Stimulated activated CD4-positive, alpha-beta T cell treated with anti-CD3 and anti-CD28 coated beads, Interleukin-2, amount 100 ng/mL, for 24 hours (primary cell): ENCODE measurements at places on chromosomes 2 and 18.

DNA sequence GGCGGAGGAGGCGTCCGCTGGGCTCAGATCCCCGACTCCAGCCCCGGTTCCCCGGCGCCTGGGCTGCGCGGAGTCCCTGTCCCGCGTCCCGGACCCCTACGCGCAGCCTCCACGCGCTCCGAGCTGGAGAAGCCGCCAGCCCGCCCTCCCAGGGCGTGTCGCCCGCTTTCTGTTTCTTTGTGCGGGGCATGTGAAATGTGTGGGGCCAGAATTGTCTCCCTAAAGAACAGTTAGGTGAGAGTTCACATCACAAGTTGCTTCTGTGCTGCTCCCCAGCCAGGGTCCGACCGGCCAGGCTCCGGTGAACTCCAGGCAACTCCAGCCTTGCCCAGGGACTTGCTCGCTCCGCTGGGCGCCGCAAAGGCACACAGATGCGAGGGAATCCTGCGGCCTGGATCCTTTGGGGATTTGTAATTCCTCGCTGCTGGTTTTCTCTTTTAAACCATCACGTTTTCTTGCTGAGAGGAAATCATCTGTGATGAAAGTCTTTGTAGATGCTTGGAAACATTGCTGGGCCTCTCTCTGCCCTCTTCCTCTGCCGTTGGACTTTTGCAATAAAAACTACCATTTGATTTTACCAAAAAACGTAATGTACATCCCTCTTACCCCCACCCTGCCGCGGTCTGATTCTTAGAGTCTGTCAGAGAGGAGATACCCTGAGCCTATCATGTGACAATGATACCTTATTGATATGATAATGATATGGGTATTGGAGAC, 631 bp downstream of the GYPC start:
- DNase-seq, result peak; percentile 60

DNA sequence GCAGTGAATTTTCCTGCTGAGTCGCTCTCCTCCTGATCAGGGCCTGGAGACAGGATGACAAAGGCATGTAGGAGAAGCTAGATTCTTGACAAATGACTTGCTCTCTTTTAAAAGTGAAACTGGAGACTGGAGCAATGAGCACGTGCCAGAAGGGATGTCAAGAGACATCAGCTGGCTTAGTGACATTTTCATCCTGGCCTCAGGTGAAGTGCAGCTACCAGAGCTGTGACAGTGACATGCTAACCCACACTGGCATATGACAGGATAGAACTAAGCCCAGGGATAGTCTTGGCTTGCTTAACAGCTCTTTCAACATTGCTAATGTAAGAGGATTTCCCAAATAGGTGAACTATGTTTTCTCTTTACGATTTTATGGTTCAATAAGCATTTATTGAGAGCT, 757.5 kb upstream of the DDX18 start:
- no peak for DNase-seq

DNA sequence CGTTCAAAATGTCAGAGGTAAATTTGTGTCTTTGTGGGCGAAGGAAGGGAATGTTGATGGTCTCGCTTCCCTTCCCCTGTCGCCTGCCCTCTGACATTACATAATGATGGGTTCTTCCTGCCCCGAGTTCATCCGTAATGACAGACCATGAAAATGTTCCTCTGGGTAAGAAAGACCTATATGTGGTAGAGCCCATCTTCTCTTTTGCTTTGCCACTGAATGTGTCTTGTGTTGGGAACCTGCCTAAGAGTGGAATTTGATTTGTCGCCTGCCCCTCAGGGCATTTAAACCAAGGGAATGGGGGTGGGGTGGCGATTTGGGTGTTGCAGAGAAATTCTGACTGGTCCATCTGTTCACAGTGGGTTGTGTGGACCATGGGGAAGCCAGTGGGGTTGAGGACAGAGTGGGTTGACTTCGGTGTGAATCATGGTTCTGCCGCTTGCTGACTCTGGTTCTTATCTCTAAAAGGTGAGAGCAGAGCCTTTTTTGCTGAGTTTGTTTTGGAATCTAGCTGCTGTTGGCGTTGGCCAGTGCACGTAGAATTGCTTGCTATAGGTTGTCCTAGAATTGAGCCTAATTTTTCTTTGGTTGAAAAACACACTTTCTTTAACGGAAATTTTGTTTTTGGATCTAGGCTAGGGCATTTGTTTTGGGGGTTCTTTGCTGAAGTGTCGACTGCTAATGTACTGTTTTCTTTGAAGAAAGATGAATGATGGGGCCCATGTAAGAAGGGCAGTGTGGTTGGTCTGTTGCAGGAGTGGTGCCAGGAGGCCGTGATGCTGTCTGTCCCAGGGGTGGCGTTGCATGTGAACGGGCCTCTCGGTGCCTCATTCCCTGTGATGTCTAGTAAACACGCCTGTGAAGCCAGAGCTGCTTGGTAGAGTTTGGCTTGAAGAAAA, 1.3 kb downstream of the INPP4A start:
- DNase-seq, result peak; percentile 48

- DNase-seq, result peak; percentile 20
Observed at GRCh38 chr2:237698358-237698694, 70.9 kb downstream of the LRRFIP1 start.

DNA sequence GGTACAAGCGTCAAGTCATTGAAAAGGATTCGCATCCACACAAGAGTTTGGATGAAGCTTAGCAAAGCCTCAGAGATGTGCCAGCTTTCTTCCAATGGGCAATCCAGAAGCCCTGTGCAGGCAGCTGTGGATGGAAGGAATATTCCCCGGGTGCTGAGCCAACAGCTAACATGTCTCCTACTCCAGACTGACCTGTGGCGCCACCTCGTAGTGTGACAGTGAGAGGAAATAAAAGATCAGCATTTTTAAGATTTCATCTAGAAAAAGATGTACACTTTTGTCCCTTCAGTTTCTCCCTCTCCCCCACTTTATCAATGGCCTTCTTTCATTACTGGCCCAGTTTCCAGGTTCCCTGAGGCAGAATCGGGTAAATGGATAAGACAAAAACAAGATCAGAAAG, 48.9 kb upstream of the SPATS2L start:
- DNase-seq, result no peak

DNA sequence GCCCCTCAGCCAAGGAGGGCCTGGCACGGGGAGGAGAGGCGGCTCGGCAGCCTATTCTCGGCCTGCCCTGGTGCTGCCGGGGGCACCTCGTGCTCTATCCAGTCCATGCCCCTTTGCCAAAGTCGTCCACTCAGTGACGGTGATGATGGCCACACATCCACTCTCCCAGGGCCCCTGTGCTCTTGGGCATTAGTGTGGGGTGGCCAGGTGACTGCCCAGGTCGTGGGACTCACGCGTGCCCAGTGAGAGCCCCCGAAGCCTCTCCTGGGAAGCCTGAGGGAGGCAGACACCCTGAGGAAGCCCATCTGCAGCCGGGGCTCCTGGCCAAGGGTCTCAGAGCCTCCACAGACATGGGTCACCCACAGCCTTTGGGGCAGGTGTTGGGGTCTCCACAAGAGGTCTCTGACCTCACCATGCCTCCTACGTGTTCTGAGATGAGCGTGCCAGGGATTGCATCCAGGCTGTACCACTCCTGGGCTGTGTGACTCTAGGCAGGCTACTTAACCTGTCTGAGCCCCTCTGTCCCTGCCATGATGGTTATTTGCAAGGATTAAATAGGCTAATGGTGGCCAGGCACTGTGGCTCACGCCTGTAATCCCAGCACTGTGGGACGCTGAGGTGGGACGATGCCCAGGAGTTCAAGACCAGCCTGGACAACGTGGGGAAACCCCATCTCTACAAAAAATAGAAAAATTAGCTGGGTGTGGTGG, 12.9 kb downstream of the RAMP1 start:
- DNase-seq, result no peak

DNA sequence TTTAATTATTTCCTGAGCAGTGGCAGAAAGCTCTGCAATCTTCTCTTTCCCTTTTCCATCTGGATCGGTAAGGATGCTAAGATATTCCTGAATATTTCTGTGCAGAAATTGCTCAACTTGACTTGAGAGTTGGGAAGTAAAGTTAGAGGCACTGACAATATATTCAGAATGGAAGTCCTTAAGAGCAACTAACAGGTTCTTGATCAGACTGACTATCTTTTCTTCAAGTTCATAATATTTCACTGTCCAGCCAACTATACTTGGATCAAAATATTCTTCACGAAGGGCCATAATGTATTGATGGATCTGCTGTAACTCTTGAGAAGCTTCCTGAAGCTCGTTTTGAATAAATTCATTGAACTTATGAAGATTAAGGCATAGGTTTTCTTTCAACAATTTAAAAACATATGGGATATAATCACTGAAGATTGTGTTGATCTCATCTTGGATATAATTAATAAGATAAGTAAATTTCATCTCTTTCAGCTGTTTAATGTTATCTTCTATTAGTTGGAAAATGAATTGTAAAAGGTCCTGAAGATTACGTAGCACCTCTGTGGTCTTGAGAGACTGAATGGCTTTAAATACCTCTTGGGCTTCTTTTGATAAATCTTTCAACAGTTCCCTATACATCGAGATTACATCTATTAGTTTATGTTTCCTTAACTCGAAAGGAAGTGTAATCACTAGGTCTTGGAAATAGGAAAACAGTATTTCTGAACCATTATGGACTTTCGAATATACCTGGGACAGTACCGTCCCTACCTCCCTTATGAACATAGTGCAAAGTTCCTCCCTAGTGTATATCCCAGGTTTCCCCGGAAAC, 41.7 kb downstream of the APOB start:
- DNase-seq, result no peak

- no peak for DNase-seq
Observed at GRCh38 chr2:25794544-25795276, 83.6 kb downstream of the ASXL2 start.

- DNase-seq, result no peak
Observed at GRCh38 chr2:216316743-216317142, 55.5 kb downstream of the MARCHF4 start.

DNA sequence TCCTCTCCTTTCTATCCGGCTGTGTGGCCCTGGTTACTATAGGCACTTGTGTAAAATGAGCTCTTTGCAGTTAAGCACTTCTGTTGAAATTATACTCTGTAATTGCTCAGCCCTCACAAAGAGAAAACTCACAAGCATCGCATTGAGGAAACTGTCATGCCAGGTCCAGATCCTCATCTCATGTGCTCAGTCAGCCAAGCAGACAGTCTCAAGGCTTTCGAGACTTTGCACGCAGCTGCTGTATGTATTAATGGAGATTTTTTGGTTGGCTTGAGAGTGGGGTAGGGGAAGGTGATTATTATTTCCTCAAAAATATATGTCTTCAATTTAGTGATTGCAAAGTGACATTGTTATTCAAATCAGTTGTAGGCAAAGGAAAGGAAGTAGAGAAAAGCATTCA, 33.0 kb upstream of the PHLPP1 start:
- no peak for DNase-seq

- DNase-seq, result no peak
Observed at GRCh38 chr18:39801010-39801409, 2154.0 kb upstream of the PIK3C3 start.

DNA sequence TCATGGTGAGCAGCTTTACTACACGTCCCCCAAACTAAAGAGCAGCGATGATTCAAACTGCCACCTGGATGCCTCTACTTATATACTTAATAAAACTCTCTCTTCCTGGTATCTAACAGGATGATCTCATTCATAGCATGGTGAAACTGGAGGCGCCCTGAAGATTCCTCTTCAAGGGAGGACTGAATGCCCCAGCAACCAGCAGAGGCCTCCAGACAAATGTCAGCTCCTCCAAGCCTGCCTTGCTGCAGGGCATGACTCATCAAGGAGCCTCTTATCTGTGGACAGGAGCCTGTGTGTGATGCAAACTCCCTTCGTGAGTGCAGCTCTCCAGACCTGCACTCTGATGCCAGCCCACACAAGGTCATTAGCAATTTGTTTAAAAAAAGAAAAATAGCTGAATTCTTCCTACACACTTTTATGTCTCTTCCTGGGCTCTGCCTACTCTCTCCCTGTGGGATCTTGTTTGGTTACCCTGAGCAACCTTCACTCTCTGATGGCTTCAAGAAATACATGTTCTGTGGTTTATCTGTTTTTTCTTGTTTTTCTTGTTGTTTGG, 30.2 kb downstream of the LONRF2 start:
- no peak for DNase-seq

GRCh38 chr2:136693966-136694365, 71.4 kb upstream of the THSD7B start:
- no peak for DNase-seq

DNA sequence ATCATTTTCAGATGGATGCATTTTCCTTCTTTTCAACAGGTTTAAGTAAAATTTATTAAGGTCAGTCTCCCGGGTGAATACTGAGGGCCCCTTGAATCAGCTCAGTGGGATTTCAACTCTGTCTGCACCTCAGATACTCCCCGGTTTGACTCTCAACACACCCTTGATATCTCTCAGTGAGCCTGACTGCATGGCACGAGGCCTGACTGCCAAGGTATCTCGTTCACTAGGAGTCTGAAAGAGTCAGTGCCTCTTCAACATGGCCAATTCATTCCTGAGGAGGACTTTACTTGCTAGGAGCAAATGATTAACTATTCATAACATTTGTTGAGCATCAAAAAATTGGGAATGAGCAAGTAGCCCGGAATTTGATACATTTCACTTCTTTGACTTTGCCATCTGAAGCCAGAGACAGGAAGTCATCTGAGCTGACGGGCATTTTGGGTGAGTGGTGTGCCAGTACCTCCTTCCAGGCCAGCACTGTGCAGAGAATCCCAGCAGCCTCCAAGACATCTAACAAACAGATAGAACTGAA, 81.0 kb downstream of the VAPA start:
- DNase-seq, result no peak

GRCh38 chr2:120219291-120219690, 3.9 kb downstream of the TMEM185B start:
- DNase-seq, result no peak

DNA sequence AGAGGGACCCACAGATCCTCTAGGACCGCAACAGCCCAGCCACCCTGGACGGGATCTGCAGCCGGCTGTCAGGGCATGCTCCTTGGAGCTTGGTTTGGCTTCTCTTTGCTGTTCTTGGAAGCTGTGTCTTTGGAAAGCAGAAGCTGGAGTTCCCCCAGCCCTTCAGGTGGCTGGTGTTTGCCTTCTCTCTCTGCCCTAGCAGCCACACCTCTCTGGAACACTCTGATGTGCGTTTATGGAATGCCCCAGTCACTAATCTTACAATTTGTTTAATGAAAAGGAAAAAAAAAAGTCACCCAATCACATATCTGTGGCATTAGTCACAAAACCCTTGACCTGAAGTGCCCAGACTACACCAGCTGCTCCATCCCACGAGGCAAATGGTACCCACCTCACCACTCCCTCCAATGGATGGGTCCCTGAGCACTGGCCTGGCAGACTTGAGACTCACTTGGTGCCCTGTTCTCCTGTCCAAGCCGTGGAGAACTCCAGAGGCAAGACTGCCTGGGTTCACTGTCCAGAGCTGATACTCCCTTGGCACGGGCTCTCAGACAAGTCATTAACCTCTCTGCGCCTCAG, 70.2 kb upstream of the DAPL1 start:
- no peak for DNase-seq

DNA sequence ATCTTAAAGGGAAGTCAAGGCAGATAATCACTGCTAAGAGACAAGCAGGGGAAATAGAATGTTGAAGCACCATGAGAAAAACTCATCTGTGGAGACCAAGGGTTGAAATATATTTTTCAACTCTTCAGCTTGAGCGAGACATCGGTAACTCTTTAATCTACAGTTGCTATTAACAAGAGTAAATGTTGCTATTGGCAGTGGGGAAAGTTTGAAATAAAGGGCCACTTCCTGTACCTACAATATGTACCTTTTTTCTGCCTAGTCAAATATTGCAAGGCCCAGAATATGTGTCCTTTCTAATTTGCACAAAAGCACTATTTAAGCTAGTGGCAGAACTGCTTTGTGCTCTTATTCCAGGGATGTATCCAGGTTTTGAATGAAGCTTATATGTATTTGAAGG, 65.8 kb downstream of the EFEMP1 start:
- no peak for DNase-seq

GRCh38 chr2:69634196-69634821, 9.2 kb downstream of the AAK1 start:
- DNase-seq, result no peak
